Kidney epithelial cell (primary cell): ENCODE measurements at places on chromosomes 5 and 9. TPM values are rescaled to one million over a fixed set of nuclear protein-coding genes. Genes with fewer than 3 reads are reported as not detected.

- DNase-seq, result no peak
Observed at GRCh38 chr5:137466889-137467288, 32.2 kb downstream of the SPOCK1 start.

Gene EFNA5
- total RNA-seq, result 12.6 and 24.6 TPM in 2 replicates

Gene TMEFF1
- 15.7 and 23.4 TPM in 2 replicates for total RNA-seq

DNA sequence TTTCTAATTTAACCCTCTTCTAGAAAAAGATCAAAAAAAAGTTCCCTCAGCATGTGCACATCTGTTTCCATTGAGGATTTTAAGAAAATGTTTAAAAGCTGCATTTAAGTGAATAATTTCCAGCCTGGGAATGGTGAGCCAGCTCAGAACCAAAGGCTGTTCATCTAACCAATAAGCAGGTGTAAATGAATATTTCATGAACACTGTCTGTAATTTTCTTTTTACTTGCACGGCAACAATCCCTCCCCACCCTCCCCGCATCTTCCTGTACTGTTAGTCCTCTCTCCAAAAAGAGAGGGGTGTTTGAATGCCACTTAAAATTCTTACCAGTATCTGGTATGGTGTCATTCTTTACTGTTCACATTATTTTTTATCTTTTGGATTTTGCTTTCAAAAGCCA is 425.6 kb downstream of the PDE4D start:
- no peak for DNase-seq

- DNase-seq, result no peak
Observed at GRCh38 chr5:73232266-73233041, 59.5 kb downstream of the TMEM174 start.
